Activated T-helper 2 cell treated with anti-CD3 and anti-CD28 coated beads, Interferon-gamma antibody, Interleukin-2, Interleukin-4, amounts not matched to agents 10 μg/mL and 5 μg/mL and 100 μg/mL, durations not matched to agents 14 hours and 24 hours and 36 hours (primary cell): ENCODE measurements at places on chromosomes 12 and 14. TPM values are rescaled to one million over a fixed set of nuclear protein-coding genes. Genes with fewer than 3 reads are reported as not detected.

- no peaks in the 10 kb centered on the region for H3K27me3 ChIP-seq
- no peak overlapping the region for H3K27ac ChIP-seq
- no peaks in the 10 kb centered on the region for H3K36me3 ChIP-seq
Observed at GRCh38 chr12:101563212-101563611, 31.6 kb upstream of the MYBPC1 start.

Gene MSRB3
- total RNA-seq = 0.18 TPM in 1 of 2 replicates, not detected in the other

- peaks cover 22% of the 10 kb centered on the region for H3K4me1 ChIP-seq
- no peak overlapping the region for H3K27ac ChIP-seq
- H3K36me3 ChIP-seq = peaks cover 3% of the 10 kb centered on the region
Observed at GRCh38 chr14:68952531-68953195, 26.4 kb downstream of the ACTN1 start.

DNA sequence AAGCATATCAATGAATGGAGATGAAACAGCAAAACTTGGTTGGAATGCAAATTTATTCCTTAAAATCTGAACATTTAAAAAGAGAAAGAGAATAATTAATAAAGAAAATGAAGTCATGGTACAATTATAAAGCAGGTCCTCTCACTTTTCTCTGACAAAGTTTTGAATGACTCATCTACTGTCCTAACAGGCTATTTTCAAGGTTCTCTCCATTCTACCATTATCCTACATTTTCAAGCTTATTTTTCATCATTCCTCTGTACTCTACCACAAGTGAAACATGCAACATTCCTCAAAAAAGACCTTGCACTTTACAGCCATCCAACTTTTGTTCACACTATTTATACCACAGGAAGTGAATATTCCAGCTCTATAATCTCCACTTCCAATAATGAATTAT is 36.9 kb upstream of the AP4S1 start:
- H3K4me1 ChIP-seq = peaks cover 4% of the 10 kb centered on the region
- no peaks in the 10 kb centered on the region for H3K27me3 ChIP-seq
- no peak for DNase-seq
- H3K36me3 ChIP-seq = peaks cover 5% of the 10 kb centered on the region
- no peak overlapping the region for H3K27ac ChIP-seq

DNA sequence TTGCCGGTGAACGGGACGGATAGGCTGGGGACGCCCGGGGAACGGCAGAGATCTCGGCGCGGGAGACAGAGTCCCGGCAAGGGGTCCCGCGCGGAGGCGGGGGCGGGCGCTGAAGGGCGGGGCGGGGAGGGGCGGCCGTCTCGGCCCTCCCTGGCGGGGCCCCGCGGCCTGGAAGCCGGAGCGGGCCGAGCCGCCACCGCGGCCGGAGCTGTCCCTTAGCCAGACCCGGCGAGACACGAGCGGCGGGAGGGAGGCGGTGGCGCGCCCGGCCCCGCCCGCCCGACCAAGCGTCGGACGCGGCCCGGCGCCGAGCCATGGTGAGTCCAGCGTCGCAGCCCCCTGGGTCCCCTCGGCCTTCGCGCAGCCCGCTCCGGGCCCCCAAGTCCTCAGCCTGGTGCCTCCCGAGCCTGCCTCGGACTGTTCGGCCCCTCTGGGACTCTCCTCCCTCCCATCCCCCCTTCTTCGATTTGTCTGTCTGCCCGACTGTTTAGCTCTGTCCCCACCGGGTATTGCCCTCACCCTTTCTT is at the start of gene ARHGEF40:
ARHGEF40 (plus strand) TSS at position 222 of the 527 bp plus-strand sequence; CDS start at position 315, 93 bp downstream.
- no peaks in the 10 kb centered on the region for H3K36me3 ChIP-seq
- peak within 1 kb of the TSS; percentile 72 for H3K4me3 ChIP-seq
- no peak for DNase-seq
- H3K27ac ChIP-seq = no peak within 1 kb of the TSS
- H3K4me1 ChIP-seq = peaks cover 30% of the 10 kb centered on the region

Gene ZNF384
- total RNA-seq = 73.7 and 75.4 TPM in 2 replicates

Gene LTB4R2
- total RNA-seq = 7.9 and 9.5 TPM in 2 replicates

DNA sequence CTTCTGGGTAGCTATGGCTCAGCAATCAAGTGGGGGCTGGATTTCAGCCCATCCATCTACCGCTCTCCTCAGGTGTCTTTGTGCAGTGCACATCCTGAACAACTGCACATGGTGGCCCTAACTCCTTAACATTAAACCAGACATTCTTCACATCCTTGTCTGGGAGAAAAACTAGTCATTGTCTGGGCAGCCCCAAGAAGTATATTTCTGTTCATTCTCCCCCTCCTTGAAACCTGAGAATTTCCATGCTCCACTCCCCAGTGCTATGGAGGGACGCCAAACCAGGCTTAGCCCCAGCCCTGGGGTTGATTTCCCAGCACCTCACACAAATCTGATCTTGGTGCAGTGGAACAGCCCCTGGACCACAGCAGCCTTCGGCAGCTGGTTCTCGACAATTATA is 13.4 kb downstream of the MYL2 start:
- H3K36me3 ChIP-seq = no peaks in the 10 kb centered on the region
- DNase-seq = no peak
- H3K4me1 ChIP-seq = peaks cover 2% of the 10 kb centered on the region
- no peak overlapping the region for H3K4me3 ChIP-seq

GRCh38 chr12:19215115-19215514 is 85.6 kb downstream of the PLEKHA5 start:
- H3K27ac ChIP-seq = no peak overlapping the region
- peaks cover under 1% of the 10 kb centered on the region for H3K4me1 ChIP-seq
- no peaks in the 10 kb centered on the region for H3K27me3 ChIP-seq
- no peak overlapping the region for H3K4me3 ChIP-seq
- no peak for DNase-seq

Gene RAB35
- total RNA-seq = 86.5 and 87.0 TPM in 2 replicates

DNA sequence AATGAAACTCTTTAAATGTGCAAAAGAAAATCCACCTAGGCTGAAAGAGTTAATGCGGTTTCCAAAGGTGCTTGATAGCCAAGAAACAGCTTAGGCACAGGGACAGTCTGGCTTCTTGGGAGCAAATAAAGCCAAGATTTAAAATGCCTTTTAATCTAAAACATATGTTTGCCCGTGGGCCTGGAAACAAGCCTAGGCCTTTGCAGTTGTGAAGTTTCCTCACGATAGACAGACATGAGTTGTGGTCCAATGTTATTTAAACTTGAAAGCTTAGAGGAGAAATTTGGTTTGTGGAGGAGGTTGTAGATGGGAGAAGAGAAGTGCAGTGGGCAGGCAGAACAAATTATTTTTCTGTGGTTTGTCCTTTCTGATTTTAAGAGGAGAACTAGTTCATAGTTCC is 29.8 kb downstream of the PROX2 start:
- no peak overlapping the region for H3K4me3 ChIP-seq
- peaks cover 7% of the 10 kb centered on the region for H3K36me3 ChIP-seq
- H3K4me1 ChIP-seq = peaks cover 15% of the 10 kb centered on the region
- H3K27ac ChIP-seq = peak overlapping the region; percentile 29
- no peaks in the 10 kb centered on the region for H3K27me3 ChIP-seq
- no peak for DNase-seq

GRCh38 chr12:28611115-28611435 is 420.8 kb downstream of the CCDC91 start:
- H3K27ac ChIP-seq = no peak overlapping the region
- H3K27me3 ChIP-seq = no peaks in the 10 kb centered on the region
- H3K4me3 ChIP-seq = no peak overlapping the region
- DNase-seq = no peak

GRCh38 chr12:25236190-25236589 is 14.5 kb downstream of the KRAS start:
- H3K36me3 ChIP-seq = peaks cover 69% of the 10 kb centered on the region
- H3K4me3 ChIP-seq = no peak overlapping the region
- H3K27ac ChIP-seq = no peak overlapping the region
- DNase-seq = no peak

Gene SH2B3
- 48.3 and 50.9 TPM in 2 replicates for total RNA-seq

Gene PTPRR
- total RNA-seq = not detected in 2 replicates

DNA sequence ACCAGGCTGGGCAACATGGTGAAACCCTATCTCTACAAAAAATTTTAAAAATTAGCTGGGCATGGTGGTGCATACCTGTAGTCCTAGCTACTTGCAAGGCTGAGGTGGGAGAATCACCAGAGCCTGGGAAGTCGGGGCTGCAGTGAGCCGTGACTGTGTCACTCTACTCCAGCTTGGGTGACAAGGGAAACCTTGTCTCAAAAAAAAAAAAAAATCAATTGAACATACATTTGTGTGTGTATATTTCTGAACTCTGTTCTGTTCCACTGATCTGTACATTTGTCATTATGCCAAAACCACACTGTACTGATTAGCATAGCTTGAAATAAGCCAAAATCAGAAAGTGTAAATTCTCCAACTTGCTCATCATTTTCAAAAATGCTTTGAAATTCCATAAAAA is 254.6 kb downstream of the SOX5 start:
- H3K4me1 ChIP-seq = no peaks in the 10 kb centered on the region
- H3K36me3 ChIP-seq = no peaks in the 10 kb centered on the region
- H3K27me3 ChIP-seq = no peaks in the 10 kb centered on the region

- H3K27me3 ChIP-seq = no peaks in the 10 kb centered on the region
- no peak overlapping the region for H3K27ac ChIP-seq
- DNase-seq = no peak
Observed at GRCh38 chr12:50948798-50949197, 3.5 kb upstream of the HIGD1C start.

DNA sequence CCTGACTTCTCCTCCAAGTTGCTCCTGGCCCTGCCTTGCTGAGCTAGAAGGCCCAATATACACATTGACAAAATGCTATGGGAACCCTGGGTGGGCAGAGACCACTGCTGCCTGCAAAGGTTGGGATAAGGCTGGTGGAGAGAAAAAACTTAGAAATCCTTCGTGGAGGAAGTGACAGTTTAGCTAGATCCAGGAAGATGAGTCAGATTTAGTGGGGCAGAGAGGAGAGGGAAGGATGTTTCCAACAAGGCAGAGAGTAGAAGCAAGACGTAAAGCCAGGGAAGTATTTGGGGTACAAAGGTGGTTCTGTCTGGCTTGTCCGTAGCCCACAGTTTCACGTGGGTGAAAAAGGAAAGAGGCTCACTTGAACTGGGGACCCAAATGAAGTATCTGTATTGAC is 69.0 kb upstream of the CLMN start:
- no peaks in the 10 kb centered on the region for H3K4me1 ChIP-seq
- no peak for DNase-seq
- no peaks in the 10 kb centered on the region for H3K27me3 ChIP-seq
- H3K4me3 ChIP-seq = no peak overlapping the region
- no peak overlapping the region for H3K27ac ChIP-seq
- H3K36me3 ChIP-seq = no peaks in the 10 kb centered on the region
